ENCODE measurements at places on chromosomes 2 and 18. TPM values are rescaled to one million over a fixed set of nuclear protein-coding genes. Genes with fewer than 3 reads are reported as not detected.

- DNase-seq: peak; percentile 74
These were observed 54.4 kb upstream of the FOSL2 start for GRCh38 chr2:28338046-28338817.

Gene TOGARAM2
- 0.19 TPM for total RNA-seq

Gene GPD2
- total RNA-seq: 68.1 TPM

Gene ARHGAP15
- total RNA-seq: not detected

Gene SNX17
- 158 TPM for total RNA-seq

GRCh38 chr18:3391704-3392466 is 58.1 kb upstream of the TGIF1 start:
- DNase-seq: no peak

- DNase-seq: no peak
These were observed 6.9 kb downstream of the ITGB1BP1 start for GRCh38 chr2:9416267-9416961.

Measured in dermis blood vessel endothelial cell (primary cell).